ENCODE measurements at places on chromosomes 5 and 9. TPM values are rescaled to one million over a fixed set of nuclear protein-coding genes. Genes with fewer than 3 reads are reported as not detected.

- no peak for DNase-seq
These were observed 15.4 kb downstream of the FAM174A start for GRCh38 chr5:100550531-100551051.

- DNase-seq, result no peak
These were observed 44.5 kb upstream of the C5orf47 start for GRCh38 chr5:173944511-173944910.

DNA sequence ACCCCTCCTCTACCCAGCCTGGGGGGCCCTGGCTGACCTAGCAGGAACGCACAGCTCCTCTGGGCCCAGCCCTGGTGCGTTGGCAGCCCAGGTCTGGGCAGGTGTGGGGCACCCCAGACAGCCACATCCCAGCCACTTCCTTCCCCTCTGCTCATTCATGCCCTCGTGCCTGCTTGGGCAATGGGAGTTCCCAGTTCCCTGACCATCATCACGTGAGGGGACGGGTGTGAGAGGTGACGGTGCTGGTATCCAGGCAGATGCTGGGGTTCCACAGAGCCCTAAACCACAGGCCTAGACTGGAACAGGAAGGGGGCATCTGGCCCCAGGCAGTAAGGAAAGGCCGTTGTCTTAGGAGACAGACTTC is 8.4 kb downstream of the RALGDS start:
- DNase-seq, result no peak

GRCh38 chr9:131262327-131263032 is 13.8 kb downstream of the FAM78A start:
- no peak for DNase-seq

GRCh38 chr5:96008987-96009647 is 47.5 kb upstream of the ELL2 start:
- no peak for DNase-seq

Gene DMRT2
- total RNA-seq, result not detected

DNA sequence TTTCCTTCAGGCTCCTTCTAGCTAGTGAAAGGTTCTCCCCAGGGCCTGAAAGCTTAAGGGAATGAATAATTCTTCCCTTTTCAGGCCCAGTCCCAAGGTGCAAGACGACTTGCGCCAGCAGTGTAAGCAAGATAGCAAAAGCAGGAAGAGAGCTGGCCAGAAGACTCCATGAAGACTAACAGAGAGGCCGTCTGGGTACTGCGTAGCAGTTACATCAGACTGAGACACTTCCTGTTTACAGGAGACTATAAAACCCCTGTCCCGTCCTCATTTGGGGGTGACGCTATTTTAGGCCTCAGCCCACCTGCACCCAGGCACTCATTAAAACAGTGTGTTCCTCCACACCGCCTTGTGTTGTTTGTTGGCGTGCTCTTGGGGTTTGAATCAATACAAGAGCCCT is 90.7 kb upstream of the MOCS2 start:
- DNase-seq, result peak; percentile 16

DNA sequence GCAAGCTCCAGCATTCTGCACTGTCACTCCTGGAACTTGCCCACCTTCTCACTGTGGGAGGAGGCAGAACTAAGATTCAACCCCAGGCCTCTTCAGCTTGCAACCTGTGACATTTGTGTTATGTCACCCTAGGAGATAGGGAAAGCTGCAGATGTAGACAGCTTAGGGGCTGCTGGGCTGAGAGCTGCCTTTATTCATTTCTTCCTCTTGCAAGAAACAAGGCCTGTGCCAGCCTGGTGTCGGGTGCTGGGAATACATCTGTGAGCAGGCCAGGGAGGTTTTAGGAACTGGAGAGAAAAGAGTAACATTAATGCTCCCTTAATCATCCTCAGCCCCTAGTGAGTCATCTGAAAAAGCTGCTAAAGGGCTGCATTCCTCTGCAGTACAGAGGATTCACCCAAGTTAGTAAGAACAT is 101.8 kb downstream of the FGF18 start:
- peak; percentile 3 for DNase-seq

Gene LURAP1L
- total RNA-seq, result 10.8 TPM

DNA sequence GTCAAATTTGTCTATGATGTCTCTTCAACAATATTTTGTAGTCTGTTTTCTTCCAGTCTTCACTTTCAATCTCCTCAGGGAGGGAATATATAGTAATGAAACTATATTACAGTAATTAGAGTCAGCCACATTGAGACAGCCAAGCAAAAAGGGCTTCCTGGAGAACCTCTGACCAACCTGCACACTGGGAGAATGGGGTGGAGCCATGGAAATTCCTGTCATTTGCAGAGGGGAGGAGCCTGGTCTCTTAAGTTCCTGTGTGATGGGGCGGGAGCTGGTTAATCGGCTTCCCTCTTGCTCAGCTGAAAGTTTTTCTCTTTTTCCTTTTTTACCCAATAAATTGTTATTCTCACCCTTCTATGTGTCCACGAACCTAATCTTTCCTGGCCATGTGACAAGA is 1220.0 kb downstream of the PTPRD start:
- DNase-seq, result no peak

Gene TOR1A
- 61.3 TPM for total RNA-seq

DNA sequence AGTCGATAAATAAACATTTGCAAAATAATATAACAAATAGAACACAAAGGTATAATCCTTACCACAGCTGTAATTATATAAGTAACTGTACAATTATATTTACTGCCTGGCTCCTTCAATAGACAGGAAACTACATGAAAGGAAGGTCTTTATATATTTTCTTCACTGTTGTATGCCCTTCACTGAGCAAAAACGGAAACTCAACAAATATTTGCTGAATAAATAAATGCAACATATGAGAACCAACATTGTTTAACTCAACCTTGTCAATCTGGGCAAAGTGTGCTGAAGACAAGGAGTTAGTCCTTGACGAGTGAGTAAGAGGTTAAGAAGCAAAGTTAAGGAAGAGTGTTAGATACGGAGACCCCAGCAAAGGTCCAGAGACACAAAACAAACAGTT is 22.6 kb downstream of the PSMD5 start:
- DNase-seq, result no peak

- DNase-seq, result no peak
These were observed 162.9 kb downstream of the NTRK2 start for GRCh38 chr9:84832453-84832852.

DNA sequence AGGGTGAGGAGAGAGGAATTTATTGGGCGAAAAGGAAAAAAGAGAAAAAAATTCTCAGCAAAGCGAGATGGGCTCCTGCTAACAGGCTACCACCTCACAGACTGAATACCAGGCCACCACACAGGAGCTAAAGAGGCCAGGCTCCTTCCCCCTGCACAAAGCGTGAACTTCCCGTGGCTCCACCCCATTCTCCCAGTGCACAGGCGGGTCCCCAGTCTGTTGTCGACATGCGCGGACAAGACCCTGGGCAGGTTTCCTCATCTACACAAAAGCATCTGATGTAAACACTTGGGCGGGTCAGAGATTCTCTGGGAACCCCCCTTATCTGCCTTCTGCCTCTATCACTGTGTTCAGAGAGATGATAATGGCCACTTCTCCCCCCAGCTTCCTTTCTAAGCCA is 34.2 kb downstream of the IL31RA start:
- DNase-seq, result no peak

Gene BAAT
- not detected for total RNA-seq

DNA sequence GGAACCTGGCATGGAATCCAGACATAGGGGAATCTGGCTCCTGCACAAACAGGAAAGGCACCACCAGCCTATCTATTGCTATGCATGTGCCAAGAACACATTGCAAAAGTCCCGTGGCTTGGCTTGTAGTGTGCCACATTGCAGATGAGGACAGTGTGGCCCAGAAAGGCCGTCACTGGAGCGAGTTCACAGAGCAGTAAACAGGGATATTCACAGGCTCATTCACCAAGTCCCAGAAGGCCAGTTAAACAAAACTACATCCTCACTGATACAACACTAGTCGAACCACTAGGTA is 39.6 kb upstream of the TRIM32 start:
- no peak for DNase-seq

Gene CHD1
- 47.1 TPM for total RNA-seq

DNA sequence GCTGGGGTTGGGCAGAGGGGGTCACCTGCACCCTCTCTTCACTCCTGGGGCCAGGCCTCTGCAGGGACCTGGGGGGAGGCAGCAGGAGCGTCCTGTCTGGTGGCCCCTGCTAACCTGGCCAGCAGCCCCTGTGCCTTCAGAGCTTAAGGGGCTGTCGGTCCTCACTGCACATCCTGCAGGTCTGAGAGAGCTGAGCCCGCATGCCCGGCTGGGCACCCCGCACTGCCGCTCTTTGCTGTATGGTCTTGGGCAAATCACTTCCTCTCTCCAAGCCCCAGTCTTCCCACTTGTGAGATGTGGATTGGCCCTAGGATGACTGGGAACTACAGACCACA is 7.9 kb downstream of the FLT4 start:
- DNase-seq, result no peak

Gene HRCT1
- total RNA-seq, result 0.47 TPM

Gene DNAJC25
- 4.8 TPM for total RNA-seq

Gene CSF2
- 31.6 TPM for total RNA-seq

Gene TLR4
- total RNA-seq, result 38.6 TPM
